Stimulated activated CD4-positive, alpha-beta T cell treated with anti-CD3 and anti-CD28 coated beads, TNF-alpha, amount 100 ng/mL, for 48 hours (primary cell): ENCODE measurements at places on chromosomes 12 and 14.

- peak; percentile 39 for DNase-seq
Observed at GRCh38 chr12:116910645-116911451, at the start of gene FBXW8. Gene FBXW8 (plus strand): TSS chr12:116910950. CDS start chr12:116911038, 88 bp downstream.

DNA sequence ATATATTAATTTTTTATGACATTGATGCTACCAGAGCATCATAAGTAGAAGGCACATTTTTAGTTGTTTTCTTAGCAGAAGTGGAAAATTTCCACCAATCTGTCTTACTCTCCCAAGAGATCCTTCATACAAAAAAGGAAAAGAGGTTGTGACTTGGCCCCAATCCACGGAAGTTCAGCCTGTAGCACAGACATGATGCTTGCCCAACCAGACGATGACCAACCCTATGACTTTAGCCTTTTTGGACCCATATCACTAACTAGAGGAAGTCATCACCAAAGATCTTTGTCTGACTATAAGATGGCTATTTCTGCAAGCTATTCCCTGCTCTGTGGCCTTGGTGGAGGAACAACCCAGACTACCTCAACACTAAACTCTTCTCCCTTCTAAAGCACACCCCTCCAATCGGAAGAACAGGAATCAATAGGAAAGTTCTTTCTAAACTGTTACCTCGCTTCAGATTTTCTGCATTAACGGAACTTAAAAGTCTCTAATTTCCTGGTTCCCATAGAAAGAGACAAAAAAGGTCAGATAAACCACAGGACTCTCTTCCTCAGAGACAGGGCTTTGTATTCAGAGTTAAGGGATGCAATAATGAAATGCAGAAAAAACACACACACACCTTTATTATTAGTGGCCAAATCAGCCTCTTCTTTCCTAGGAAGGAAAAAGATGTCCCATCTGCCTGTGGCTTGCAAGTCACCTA lies 4.1 kb upstream of the RHOJ start:
- no peak for DNase-seq

DNA sequence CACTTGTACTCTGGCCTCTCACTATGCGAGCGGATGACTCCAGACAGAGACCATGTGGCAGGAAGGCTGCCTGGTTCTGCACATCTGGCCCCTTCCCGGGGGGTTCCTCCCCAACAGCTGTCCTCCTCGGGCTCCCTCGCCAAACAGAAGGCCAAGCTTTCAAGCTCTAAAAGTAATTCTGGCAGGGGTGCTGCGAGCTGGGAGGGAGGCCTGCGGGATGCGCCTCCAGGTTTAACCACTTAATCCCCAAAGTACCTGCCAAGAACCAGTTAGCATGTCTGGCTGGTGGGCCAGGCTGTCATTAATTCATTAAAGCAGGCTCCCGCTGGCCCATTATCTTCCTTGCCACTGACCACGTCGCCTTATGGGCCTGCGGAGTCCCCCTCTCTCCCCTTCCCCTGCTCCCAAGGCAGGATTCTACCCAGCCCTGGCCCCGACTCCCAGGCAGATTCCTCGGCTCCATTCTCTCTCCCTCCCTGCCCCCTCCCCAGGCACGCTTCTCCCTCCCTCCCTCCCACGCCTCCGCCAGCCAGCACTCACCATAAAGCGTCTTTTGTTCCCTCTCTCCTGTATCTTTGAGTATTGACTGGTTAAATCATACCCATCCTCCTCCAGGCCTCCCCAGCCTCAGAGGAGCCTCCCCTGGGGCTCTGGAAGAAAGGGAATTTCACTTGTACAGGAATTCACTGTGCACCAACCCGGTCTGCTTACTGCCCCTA lies 4.9 kb downstream of the HRK start:
- no peak for DNase-seq

- no peak for DNase-seq
Observed at GRCh38 chr14:98822917-98823316, 449.1 kb downstream of the BCL11B start.

- DNase-seq = no peak
Observed at GRCh38 chr14:46058964-46059563, 592.5 kb downstream of the RPL10L start.
